ENCODE measurements at places on chromosomes 7 and 10.
A peak's percentile ranks its signal among the peaks of the same experiment; 100 is the strongest.

- DNase-seq: peak; percentile 61
These were observed 435.7 kb upstream of the GALNT17 start for GRCh38 chr7:70696201-70696754.

- peak; percentile 81 for DNase-seq
These were observed 9.0 kb upstream of the POR start for GRCh38 chr7:75905785-75906604.

- DNase-seq: no peak
These were observed 36.7 kb upstream of the BTBD16 start for GRCh38 chr10:122234416-122234815.

DNA sequence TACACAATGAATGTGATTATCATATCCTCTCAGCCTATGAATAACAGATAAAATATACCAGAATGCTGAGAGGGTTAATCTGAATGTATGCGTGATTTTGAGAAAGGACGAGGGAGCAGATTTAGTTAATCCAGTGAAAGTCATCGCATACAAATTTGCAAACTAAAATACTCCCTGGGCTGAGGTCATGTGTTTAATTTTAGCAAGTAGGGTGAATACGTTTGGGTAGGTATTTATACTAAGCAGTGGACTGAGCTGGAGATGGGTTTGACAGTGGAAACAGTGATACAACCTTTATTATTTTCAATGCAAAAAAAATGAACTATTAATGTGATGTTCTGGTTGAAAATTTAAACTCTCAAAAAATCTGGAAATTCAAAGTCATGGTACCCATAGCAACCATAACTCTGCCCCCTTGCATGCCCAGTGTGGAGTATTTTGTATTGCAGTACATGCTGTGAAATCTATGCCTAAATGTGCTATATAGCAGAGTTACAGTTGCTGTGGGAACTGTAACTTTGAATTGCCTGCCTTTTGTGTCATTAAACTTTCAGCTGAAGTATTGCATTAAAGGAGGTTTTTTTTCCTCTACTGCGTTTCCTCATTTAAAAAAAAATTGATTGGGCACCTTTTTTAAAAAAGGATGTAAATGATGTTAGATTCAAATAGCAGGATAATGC is 9.5 kb upstream of the ARID5B start:
- no peak for DNase-seq

DNA sequence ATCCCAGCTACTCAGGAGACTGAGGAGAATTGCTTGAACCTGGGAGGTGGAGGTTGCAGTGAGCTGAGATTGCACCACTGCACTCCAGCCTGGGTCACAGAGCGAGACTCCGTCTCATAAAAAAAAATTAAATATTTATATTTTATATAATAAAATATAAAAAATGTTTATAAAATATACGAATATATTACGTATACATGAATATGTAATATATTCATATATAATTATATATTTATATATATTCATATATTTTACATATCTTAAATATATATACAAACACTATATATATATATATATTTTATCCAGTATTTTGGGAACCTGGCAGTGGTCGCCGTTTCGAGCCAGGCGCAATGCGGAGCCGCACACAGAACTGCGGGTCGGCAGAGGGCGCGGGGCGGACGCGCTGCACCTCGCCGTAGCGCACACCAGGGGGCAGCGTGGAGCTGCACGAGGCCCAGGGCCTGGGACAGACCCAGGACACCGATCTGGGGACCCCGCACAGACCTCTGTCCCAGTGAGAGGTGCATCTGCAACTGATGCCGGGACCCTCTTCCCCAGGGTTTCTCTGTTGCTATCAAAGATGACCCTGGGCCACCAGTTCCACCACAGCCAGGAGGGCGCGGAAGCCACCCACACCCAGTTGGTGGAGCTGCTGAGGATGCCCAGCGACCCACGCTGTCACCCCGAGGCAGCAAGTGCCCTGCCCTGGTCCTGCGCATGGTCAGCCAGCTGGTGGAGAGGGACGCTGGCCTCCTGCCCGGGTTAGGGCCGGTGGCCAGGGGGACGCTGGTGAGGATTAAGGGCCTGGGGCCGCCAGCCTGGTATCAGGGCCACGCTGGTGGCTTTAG is 22.7 kb downstream of the AP5Z1 start:
- peak; percentile 37 for DNase-seq

- no peak for DNase-seq
These were observed 634.7 kb downstream of the KCNMA1 start for GRCh38 chr10:77002872-77003271.

GRCh38 chr7:141012044-141012685 is 2.6 kb downstream of the MRPS33 start:
- peak; percentile 69 for DNase-seq

GRCh38 chr10:113982769-113983168 is 60.9 kb upstream of the ADRB1 start:
- no peak for DNase-seq

GRCh38 chr7:44152971-44153947 is 12.1 kb upstream of the MYL7 start:
- no peak for DNase-seq

- DNase-seq: peak; percentile 81
These were observed 173.5 kb downstream of the PLXNA4 start for GRCh38 chr7:132402751-132403245.

DNA sequence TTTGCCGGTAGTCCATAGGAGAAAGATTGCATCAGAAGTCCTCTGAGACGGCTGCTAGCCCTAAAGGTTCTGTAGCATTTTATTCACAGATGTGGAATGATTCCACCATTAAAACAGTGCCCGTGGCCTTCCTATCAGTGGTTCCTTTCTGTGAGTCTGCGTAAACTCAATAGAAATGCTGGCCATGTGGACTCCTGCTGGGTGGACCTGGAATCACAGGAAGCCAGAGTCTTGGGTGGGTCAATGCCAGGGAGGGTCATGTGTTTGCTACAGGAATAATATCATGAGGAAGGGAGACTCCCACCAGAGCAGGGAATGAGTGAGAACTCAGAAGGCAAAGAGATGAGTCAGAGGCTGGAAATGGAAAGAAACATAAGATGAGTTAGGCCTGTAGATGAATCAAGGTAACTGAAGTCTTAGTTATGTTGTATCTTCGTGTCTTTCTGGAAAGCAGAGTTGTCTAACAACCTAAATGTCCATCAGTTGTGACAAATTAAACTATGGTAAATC is 410.4 kb upstream of the AUTS2 start:
- no peak for DNase-seq

DNA sequence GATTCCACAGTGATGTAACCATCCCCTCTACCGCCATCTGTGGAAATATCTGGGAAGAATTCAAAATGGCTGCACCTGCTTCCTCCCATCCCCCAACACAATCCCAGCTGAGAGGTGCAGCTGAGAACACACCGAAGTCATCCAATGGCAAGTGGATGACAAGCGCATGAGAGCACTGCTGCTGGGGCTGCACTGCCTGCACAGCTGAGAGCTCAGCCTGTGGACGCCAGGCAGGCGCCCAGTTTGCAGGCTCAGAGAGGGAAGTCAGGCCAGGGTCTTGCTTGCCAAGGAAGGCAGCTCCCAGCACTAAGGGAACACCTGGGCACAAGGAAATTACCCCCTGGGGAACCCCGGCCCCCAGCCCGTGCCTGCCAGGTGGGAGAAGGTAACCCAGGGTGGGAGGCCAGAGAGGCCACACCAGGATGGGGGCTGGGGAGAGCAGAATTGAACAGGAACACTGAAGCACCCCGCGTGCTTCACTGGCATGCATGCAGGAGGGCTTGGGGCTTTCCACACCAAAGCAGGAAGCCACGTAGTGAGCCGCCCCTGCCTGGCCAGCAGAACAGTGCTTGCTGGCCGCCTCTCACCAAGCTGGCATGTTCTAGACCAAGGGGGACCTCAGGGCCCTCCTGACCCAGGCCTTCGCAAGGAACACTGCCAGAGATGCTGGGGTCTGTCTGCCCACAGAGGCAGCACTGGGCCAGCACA is 46.2 kb downstream of the FAM53B start:
- no peak for DNase-seq

DNA sequence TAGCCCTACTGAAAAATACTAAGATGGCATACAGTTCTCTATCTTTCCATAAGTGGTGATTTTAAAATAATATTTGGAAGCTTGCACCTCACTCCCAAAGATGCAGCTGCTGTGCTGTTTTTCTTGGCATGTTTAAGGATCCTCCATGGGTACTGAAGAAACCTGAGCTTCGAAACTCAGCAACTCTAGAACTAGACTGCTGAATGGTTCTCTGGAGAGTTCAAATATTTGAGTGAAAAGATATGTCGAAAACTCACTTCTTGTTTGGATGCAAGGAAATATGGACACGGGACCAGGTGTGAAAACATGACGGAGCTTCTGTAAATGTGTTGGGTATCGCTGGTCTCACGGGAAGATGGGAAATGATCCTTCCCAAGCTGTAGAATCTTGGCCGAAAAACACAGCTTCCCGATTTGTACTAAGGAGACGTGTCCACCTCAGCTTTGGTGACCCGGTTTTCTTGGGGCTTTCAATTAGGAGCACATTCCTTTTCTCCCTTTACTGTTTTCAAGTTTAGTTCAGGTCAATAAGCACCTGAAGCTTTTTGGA is 543.8 kb upstream of the NRP1 start:
- no peak for DNase-seq

- no peak for DNase-seq
These were observed 5.1 kb downstream of the CH25H start for GRCh38 chr10:89202033-89202425.

DNA sequence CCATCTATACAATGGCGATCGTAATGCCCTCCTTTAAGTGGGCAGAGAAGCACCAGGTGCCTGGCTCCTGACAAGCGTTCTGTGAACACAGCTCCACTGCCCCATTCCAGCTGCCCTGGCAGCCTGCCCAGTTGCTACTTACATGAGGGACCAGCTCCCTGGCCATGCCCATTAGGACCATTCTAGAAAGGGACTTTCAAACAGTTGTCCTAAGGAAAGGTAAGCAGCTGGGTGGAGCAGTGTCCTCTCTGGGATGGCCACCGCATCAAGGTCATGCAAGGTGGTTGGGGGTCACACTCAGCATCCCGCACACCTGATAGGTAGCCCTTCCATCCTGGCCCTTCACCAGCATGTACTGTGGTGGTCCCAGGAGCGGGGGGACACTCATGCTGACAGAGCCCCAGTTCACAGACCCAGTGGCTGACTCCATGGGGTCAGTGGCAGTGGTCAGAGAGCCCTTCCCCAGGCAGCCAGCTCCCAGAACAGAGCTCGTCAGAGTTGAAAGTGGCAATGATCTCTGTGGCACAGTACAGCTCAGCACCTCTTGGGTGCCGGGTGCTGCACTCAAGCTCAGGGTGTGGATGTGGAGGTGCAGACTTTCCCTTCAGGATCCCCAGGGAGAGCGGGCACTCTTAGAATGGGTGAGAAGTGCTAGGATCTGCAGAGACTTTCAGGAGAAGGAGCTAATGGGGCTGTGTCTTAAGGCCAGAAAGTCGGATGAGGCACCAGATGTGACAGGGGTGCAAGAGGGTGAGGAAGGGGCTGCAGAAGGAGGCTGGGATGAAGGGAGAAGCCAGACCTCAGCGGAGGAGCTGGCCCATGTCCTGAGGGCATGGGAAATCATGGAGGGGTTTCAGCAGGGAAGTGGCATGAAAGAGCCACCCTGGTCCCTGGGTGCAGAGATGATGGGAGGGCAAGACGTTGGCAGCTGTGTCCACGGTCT is 10.9 kb downstream of the MMRN2 start:
- no peak for DNase-seq

GRCh38 chr7:23298141-23298881 is 828 bp upstream of the MALSU1 start:
- DNase-seq: no peak

DNA sequence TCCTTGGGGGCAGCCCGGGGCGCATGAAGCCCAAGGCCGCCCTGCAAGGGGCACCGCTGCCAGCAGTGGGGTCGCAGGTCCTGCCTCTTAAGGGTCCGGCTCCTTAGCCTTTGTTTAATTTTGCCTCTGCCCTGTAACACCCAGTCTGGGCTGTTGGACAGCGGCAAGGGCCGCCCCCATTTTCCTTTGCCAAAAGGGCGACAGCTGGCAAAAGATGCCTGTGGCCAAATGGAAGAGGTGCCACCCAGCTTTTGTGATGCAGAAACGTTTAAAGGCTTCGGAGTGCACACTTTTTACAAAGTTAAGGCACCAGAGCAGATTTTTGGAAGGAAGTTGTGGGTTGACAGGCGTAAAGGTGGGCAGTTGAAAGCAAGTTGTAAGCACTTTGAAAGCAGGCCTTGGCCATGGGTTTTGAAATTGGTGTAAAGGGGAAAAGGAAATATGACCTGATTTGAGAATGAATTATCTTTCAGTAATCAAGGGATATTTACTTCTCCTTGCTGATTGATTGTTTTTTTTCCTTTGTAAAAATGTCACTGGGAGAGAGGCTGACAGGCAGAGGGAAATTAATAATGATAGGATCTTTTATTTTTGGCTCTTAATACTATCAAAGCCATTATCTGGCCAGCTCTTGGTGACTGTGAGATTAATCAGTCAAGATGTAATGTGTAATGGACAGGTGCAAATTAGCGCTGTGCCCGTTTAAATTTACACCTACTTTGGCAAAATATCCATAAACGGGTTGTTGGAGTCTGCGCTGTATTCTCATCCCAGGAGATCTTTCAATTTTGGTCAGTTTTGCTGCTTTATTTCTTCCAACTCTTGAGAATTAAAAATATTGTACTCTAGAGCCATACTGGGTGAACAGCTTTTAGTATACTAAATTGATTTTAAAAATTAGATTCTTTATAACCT is 1.2 kb downstream of the CASD1 start:
- DNase-seq: peak; percentile 16

DNA sequence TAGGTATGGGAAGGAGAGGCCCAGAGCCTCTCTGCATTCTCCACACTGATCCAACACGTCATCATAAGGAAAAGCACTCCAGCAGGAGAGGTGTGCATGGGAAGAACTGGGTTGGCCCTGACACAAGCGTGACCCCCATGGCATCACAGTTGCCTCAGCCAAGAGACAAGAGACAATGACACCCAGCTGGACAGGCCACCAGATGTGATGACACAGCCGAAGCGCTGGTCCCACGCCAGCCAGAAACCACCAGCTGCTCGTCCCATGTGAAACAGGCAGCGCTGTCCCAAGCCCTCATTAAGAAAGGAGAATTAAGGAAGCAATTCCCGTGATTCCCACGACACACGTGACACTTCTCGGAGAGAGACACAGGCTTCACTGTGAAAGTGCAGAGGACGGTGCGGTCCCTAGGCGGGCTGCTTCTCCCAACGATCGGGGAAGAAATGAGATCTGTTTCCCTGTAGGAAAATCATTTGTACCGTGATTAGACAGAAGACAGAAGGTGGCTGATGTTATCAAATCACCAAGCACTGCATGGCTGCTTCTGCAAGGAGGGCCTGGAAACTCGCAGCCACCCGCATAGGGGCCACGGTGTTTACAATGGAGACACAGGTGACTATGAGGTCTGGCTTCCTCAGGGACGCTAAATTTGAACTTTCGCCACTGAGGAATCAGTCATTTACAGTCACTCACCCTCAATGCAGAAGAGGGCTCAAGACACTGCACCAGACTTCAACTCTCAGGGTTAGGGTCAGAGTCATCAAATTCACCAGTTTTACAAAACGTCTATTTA is 74.5 kb downstream of the DIP2C start:
- DNase-seq: no peak
